Activated CD4-positive, alpha-beta T cell treated with anti-CD3 and anti-CD28 coated beads, Interleukin-2, amount 50 U/mL, for 16 hours (primary cell): ENCODE measurements at places on chromosomes 7 and 10.

DNA sequence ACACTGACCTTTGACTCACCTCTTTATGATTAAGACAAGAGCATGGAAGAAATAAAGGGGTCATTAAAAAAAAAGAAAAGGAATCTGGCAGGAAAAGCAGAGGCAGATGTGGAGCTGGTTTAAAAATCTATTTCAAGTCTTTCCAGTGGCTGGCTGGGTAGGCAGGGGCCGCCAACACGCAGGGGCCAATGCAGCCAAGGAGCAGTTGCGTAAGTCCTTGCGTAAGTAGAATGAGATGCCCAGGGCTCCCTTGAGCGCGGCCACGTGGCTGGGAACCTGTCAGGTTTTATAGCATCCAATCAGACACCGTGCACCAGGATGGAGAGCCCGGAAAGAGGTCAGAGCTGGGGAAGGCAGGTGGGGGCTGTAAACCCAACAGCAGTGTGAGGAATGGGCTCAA, 123.8 kb upstream of the INSYN2A start:
- DNase-seq, result no peak

DNA sequence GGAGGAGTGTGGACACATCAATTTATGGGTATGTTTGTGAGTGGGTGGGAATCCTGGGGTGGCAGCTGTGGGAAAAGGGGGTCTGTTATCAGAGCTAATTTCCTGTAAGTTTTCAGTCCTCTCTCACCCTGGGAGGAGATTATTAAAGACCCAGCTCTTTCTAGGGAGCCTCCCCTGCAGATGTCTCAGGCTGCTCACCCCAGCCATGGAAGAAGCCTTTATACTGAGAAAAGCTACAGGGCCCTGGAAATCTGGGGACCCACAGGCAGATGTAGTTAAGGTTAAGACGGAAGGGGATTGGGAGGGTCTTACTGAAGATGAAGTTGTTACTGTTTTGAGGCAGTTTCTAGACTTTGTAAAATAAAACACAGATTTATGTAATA, 4.6 kb downstream of the ZNF680 start:
- DNase-seq, result no peak

GRCh38 chr10:21513405-21513788, 12.1 kb downstream of the SKIDA1 start:
- no peak for DNase-seq

- no peak for DNase-seq
Observed at GRCh38 chr7:14596421-14596820, 306.1 kb downstream of the DGKB start.

- DNase-seq, result peak; percentile 76
Observed at GRCh38 chr7:77330169-77330882, 85.8 kb downstream of the GSAP start.
